H1 (cell line): ENCODE measurements at places on chromosomes 4 and X. TPM values are rescaled to one million over a fixed set of nuclear protein-coding genes. Genes with fewer than 3 reads are reported as not detected.

DNA sequence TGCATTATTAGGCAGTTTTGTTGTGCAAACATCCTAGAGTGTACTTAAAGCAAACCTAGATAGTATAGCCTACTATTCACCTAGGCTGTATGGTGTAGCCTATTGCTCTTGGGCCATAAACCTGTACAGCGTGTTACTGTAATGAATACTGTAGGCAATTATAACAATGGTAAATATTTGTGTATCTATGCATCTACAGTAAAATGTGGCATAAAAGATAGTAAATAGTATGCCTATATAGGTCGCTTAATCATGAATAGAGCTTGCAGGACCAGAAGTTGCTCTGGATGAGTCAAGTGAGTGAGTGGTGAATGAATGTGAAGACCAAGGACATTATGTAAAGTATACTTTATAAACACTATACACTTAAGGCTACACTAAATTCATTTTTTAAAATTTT, 16.6 kb downstream of the USO1 start:
- no peak for DNase-seq

DNA sequence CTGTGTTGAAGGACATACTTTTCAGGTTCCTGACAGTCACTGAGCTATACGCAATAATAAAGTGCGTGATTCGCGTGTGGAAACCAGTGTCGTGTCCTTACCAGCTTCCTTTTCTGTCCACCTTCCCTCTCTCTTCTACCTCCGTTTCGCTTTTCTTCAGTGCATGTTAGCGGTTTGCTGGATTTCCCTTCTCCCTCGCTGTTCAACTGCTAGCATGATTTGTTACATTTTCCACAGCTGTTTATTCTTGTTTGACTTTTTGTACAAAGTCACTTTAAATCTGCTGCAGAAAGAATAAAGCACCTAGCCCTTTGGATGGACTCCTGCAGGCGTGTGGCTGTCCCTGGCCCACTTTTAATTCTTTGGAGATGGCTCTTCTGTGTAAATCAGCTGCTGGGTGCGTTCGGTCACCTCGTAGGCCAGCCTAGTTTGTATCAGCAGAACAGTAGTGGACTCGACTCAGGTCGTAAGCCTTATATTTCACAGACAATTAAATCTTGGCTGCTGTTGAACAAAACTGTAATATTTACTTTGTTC, 8.9 kb upstream of the HAND2 start:
- DNase-seq, result no peak

DNA sequence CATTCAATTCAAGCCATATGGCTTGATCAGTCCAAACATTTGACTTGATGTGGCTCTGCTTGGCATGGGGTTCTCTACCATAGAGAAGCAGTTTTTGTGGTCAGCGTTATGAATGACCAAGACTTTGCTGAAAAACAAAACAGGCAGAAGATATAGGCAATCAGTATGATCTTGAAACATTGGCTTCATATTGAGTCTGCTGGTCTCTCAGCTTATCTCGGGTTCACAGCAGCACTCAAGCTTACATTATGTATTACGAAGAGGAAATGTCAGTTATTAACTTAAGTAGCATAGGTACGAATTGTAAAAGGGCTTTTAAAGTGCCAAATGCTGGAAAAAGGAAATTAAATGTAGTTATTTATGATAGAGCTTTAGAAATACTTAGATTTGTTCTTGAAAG, 99.0 kb downstream of the AFF2 start:
- DNase-seq, result no peak

GRCh38 chr4:100118181-100118580, 72.1 kb downstream of the DDIT4L start:
- DNase-seq, result no peak

GRCh38 chrX:108285918-108286317, 152.3 kb downstream of the COL4A6 start:
- no peak for DNase-seq

DNA sequence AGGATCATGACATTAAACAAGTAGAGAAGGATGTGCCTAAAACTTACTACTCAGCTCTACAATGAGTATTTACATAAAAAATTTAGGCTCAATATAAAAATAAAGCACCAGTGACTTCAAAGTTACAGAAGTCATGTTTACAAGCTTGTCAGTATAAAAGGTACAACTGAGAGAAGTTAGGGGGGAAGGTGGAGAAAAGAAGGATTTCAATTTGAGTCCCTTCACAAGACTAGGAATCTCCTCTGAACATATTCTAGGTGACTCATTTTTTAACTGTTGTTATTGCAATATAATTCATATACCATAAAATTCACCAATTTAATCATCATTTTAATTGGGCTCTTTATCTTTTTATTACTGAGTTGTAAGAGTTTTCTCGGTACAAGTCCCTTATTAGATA, 26.9 kb downstream of the FRYL start:
- DNase-seq, result no peak

- no peak for DNase-seq
Observed at GRCh38 chrX:16320765-16321355, 153.6 kb downstream of the MAGEB17 start.

LGI2 gene
- polyA plus RNA-seq, result 1.4 and 2.3 TPM in 2 replicates

ADH1B gene
- polyA plus RNA-seq, result not detected in 2 replicates

TAPT1 gene
- 2.7 and 4.2 TPM in 2 replicates for polyA plus RNA-seq

RS1 gene
- polyA plus RNA-seq, result 0.02 and 0.03 TPM in 2 replicates

BEX1 gene
- polyA plus RNA-seq, result 39.9 and 61.0 TPM in 2 replicates

TBX22 gene
- polyA plus RNA-seq, result 0.35 and 0.68 TPM in 2 replicates

CYBB gene
- polyA plus RNA-seq, result 0.03 TPM in 1 of 2 replicates, not detected in the other
